ENCODE measurements at places on chromosomes 5 and 9.

- DNase-seq = no peak
Measured at GRCh38 chr9:34317436-34317835, 11.6 kb downstream of the KIF24 start.

DNA sequence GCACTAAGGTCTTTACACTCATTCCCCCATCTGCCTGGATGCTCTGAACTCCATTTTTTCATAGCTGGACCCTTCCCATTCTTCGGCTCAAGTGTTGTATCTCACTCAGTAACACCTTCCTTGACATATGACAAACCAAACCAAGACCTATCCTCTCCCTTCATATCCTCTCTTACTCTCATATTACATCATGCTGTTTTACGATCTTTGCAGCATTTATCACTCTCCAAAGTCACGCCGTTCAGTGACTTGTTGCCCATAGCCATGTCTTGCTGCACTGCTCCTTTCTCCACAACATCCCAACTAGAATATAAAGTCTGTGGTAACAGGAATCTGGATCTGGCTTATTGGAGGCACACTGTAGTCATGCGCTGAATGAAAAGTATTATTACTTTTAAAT lies 923.6 kb upstream of the DMAC1 start:
- no peak for DNase-seq

GRCh38 chr5:87400305-87400899 lies 12.3 kb downstream of the CCNH start:
- DNase-seq = no peak

- no peak for DNase-seq
Measured at GRCh38 chr5:78627766-78628165, 20.8 kb downstream of the LHFPL2 start.

DNA sequence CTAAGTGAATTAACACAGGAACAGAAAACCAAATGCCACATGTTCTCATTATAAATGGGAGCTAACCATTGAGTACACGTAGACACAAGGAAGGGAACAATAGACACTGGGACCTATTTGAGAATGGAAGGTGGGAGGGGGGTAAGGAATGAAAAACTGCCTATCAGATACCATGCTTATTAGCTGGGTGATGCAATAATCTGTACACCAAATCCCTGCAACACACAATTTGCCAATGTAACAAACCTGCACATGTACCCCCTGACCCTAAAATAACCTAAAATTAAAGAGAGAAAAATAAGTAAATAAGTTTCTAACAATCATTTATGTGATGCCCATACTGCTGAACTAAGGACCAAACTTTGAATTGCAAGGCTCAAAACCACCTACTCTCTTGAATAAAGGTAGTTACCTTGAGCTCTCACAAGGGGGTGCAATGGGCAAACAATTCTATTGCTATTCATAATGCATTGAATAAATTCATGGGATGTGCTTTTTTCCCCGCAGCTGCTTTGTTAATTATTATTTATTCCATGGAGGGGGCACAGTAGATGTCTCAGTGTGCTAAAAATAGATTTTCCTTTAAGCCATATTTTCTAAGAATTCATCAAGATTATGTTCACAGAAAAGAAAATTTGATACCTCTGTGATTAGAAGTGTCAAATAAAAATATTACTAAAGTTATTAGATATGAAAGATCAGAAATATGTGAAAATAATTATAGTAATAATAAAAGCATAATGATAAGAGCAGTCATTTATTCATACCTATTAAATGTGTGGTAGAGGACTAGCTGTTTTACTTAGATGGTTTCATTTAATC lies 76.2 kb upstream of the PTPN3 start:
- DNase-seq = no peak

DNA sequence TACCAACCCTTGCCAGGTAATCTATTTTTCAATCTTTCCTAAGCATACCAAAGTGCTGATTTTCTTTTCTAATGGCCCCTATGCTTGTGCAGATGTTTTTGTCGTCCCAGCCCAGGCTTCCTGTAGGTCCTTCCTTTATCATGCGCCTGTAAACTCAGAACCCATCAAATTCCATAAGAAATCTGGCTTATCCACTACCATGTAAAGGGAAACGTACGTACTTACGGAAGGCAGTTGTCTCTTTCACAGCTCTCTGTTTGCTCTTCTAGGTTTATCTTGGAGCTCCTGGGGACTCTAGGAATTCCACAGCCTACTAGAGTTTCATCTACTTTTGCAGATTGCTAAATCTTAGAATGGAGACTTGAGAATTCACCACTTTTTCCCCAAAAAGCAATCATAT lies 9.0 kb downstream of the BRINP1 start:
- DNase-seq = no peak

- DNase-seq = no peak
Measured at GRCh38 chr9:81073821-81074220, 615.5 kb downstream of the TLE1 start.

GRCh38 chr9:37650299-37650872 lies 368 bp upstream of the FRMPD1 start:
- DNase-seq = no peak

DNA sequence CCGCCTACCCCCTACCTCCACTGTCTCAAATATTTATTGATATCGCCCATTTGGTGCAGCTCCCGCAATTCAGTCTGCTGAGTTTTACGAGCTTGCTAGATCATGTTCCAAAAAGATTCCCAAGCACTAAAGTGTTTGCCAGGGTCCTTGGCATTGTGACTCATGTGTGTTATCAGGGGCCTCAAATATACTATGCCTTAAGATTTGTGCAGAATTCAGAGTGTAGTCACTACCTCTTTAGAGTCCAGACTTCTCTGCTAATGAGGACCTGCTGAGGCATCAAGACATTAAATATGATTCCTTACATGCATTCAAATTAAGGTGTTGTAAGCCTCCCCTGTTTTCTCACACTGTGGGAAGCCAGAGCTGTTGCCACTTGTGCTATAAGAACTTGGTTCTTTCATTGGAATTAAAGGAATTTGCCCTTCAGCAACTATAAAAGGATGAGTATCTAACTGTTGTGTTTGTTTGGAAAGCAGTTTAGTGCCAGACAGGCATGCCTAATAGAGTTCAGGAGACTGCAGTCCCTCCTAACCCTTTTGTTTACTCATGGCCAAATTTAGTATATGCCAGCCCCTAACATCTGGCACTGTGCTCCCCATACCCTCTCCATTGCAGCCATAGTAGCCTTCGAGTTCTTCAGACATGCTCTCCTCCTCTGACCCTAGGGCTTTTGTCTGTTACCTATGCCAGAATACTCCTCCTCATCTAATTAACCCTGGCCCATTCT lies 316.4 kb downstream of the NR3C1 start:
- no peak for DNase-seq

DNA sequence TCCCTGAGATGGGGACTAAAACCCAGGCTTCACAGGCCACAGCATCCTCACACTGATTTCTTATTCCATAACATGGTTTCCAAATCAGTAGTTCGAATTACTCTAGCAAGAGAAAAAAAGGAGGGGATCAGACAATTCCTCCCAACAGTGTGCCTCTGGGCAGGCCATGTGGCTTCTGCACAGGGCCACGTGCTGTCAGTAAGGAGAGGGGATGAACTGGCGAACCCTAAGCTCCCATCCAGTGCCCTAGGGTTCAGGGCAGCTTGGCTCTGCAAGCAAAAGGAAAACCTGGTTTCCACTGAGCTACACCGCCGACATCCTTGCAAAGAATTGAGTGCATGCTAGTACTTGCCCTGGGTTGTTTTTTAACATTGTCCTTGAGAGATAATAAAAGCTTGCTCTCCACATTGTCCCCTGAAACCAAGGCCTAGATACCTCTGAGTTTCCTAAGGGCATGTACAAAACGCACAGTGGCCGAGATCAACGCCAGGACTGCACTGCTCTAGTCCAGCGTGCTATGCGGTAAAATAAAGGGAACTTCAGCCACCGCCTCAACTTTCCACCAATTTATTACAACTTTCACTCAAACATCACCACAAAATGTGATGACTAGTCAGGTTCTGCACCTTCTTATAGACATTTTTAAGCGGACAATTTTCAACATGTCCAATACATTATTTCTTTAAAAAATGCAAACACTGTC lies 4.5 kb downstream of the CAMSAP1 start:
- no peak for DNase-seq

DNA sequence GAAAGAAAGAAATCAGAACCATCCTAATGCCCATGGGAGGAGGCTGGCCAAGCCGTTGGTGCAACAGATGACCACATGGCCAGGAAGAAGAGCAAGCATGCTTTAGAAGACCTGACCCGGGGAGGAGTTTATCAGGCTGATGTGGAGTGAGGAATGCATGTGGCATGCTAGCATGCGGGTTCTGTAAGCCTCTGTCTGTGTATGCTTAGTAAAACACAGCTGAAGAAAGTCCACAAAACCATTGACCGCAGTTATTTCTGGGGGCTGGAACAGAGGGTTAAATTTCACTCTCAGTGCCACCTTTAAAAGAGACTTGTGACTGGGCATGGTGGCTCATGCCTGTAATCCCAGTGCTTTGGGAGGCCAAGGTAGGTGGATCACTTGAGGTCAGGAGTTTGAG lies 19.1 kb downstream of the GFI1B start:
- DNase-seq = no peak

DNA sequence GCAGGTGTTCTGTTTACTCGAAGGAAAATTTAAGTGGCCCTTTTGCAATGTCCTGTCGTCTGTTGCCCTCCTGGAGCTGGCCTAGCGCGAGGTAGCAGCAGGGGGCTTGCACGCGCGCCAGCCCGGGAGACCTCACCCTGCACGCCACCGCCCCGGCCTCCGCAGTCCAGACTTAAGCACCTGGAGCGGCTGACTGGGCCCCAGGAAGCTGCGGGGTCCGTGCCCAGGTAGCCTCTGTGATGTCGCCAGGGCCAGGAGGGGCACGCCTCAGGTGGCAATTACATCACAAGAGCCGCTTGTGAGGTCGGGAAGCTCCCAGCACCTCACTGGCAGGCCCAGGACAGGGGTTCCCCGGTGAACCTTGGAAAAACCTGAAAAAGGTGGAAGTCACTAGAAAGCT lies at the start of gene SAXO1:
SAXO1 (minus strand) TSS at position 195 of the 400 bp plus-strand sequence. CDS start 301 bp downstream, outside the sequence.
- no peak for DNase-seq

- DNase-seq = no peak
Measured at GRCh38 chr5:161094411-161094810, 242.4 kb upstream of the ATP10B start.

- DNase-seq = no peak
Measured at GRCh38 chr5:33148076-33148513, 292.7 kb upstream of the TARS1 start.

DNA sequence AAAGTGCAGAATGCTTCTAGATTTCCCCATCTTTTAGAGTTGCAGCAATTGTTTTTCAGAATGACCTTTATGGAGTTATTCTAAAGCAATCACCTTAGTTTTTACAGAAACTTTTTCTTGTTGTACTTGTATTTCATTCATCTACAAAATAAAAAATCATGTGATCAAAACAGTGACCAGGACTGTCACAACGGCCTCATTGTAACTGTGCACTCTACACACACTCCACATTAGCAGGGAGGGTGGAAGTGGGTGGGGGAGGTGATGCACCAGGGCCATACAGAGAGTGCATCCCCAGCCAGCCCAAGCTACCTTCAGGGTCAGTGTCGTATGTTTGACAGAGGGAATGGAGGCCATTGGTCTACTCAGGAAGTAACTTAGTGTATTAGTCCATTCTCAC lies 26.9 kb downstream of the EGFLAM start:
- DNase-seq = no peak

DNA sequence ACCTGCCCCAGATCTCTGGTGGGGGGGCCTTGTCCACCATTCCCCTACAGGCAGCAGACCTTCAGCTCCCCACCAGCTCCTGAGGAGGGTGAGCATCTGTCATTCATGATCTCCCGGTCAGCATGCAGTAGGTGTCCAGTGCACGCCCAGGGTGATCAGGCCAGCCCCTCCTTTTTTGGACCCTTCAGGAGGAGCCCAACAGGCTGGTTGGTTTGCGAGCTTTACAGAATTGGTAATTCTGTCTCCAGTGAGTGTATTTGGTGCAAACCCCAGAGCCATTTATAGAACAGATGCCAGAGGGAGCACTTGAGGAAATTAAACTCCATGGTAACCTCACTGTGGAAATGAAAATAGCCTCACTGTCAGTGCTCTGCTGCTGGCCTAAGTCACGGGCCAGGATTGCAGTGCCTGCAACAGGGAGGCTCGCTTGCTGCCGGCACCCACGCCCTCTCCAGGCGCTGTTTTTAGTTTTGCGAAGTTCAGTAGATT lies 23.4 kb downstream of the WNK2 start:
- DNase-seq = no peak

GRCh38 chr9:86753836-86754235 lies 193.5 kb downstream of the GAS1 start:
- DNase-seq = no peak

DNA sequence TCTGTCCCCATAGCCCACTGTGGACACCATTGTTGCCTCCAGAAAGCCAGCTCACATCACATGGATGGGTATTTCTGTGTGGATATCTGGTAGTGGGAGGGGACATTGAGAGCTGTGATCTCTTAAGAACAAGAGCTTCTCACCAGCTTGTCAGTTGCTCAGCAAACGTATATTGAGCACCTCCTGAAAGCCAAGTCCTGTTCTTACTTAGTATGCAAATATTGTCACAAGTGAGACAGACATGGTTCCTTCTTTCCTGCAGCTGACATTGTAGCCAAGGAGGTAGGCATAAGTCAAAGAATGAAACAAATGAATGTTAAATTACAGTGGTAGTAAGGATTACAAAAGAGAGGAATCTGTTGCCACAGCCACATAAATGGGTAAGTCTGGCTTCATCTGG lies 3.8 kb downstream of the TCOF1 start:
- no peak for DNase-seq

DNA sequence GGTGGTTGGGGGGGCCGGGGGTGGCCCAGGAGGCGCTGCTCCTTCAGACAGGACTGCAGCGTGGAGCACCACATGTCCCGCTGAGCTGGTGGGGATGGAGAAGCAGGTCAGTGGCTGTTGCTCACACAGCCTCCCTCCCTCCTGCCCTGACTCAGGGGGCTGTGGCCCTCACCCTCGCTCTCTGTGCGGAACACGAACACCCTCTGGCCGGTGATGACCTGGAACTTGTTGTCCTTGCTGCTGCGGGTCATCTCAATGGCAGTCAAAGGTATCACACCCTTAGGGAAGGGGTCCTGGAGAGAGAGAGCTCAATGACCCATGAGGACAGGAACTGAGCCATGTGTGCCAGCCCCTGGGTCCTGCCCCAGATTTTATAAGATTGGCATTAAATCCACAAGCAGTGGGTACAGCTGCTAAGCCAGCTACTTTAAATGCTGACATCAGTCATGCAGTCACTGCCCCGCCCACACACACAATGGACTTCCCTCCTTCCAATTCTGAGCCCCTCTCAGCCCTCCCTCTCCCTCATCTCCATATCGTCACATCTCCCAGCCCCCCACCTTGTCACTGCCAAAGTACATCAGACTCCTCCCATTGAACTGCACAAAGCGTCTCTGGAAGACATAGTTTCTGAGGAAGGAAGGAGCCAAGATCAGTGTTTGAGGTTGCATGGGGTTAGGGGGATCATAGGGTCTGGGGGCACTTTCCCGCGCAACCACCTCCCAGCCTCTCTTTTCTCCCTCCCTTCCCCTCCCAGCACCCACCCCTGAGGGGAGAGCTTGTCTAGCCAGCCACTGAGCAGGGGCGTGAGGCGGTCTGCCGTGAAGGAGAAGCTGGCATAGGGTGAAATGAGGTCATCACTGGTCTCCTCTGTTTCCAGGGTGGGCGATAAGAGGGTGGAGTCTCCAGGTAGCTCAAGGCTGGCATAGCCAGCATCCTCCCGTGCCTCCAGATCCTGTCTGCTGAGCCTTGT lies 8.9 kb downstream of the ARAP3 start:
- no peak for DNase-seq

GRCh38 chr5:19927919-19928318 lies 60.1 kb downstream of the CDH18 start:
- no peak for DNase-seq

GRCh38 chr5:77993141-77993854 lies 217.2 kb upstream of the TBCA start:
- no peak for DNase-seq

- DNase-seq = no peak
Measured at GRCh38 chr5:88883059-88883835, at the start of gene MEF2C. MEF2C (minus strand) TSS chr5:88883184; CDS start chr5:88823788, 59,396 bp downstream.
